ENCODE measurements at places on chromosomes 1 and 21.

DNA sequence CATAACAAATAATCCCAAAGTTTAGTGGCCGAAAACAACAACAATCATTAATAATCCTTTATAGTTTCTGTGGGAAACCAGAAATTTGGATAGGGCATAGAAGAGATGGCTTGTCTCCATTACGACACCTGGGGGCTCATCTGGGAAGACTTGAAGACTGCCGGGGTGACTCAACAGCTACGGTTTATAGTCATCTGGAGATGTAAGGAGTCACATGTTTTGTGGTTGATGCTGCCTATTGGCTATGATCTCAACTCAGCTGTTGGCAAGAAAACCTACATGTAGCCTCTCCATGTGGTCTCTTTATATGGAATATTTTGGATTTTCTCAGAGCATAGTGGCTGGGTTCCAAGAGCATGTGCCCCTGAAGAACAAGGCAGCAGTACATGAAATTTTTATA is 29.3 kb upstream of the TSPAN2 start:
- DNase-seq = peak; percentile 81

DNA sequence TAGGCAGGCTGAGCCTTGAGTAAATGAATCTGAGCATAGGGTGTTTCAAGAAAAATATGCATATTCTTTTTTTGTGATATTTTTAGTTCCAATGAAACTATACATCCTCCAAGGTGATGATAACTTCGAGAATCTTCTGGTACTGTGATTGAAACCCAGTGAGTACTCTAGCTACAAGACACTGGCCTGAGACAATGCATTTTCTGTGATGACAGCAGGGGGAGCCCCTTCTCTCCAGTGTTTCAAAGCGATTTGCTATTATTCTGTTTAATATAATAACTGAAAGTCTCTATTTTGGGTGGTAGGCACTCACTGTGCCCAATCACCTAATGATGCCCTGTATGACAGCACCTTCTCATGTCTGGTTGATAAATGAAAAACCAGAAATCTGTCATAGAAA is 12.1 kb downstream of the IRF2BP2 start:
- peak; percentile 55 for DNase-seq

- DNase-seq = no peak
These were observed 106.8 kb downstream of the AK5 start for GRCh38 chr1:77388661-77389060.

DNA sequence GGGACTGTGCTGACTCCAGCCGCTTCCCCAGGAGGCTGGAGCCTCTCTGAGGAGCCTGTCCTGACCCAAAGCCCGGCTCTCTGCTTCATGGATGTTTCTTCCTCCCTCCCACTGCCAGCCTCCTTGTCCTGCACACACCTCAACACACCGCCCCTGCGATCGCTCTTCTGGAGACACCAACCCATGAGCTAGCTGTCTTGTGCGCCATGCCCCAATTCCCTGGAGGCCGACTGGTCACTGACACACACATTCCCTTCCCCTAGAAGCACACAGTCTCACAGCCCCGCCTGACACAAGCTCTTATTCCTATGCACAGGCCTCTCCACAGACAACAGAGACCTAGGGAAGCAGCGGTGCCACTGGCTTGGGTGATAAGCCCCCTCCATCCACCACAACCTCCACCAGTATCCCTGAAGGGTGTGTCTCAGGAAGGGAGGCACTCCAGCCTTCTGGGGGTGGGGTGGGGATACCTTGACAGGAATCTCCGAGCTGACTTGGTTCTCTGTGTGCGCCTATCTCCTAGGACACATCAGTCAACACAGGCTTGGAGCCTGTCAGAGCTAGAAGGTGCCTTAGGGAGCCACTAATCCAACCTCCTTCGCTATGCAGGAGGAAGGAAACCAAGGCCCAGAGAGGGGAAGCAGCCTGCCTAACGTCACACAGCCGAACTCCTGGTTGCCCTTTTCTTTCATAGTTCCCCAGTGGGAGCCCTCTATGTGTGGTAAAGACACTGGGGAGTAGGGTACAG is 31.1 kb downstream of the AHDC1 start:
- no peak for DNase-seq

DNA sequence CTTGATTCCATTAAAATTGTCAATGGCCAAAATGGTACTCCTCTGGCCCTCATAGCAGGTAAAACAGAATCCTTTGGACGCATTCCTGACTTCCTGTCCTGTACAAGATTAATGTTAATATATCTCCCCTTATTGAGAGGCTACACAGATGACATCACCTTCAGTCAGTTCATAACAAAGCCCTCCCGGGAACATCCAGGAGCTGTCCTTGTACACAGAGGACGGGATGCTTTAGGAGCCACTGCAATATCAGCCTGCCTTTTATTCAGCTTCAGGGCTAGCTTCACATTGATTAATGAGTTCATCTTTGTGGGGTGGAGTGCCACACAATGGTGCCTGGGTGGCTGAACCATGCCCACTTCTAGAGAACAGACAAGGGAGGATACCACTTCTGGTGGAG is 235.1 kb downstream of the NRIP1 start:
- DNase-seq = no peak

GRCh38 chr1:145720878-145721671 is 1.8 kb downstream of the CD160 start:
- DNase-seq = peak; percentile 59

DNA sequence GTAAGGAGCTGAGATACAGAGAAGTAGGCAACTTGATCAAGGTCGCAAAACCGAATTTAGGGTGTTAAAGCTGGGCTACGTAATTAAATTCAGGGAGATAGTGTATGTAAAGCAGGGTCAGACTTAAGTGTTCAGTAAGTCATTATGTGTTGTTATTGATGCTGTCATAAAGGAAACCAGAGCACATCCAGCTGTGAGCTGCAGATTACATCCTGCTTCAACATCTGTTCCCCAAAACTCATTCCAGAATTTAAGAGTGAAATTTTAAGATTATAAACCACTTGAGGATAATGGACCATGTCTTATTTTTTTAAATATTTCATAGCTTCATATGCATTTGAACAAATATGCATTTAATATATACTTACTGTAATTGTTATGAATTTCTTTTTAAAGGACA is 49.7 kb downstream of the IVNS1ABP start:
- no peak for DNase-seq

DNA sequence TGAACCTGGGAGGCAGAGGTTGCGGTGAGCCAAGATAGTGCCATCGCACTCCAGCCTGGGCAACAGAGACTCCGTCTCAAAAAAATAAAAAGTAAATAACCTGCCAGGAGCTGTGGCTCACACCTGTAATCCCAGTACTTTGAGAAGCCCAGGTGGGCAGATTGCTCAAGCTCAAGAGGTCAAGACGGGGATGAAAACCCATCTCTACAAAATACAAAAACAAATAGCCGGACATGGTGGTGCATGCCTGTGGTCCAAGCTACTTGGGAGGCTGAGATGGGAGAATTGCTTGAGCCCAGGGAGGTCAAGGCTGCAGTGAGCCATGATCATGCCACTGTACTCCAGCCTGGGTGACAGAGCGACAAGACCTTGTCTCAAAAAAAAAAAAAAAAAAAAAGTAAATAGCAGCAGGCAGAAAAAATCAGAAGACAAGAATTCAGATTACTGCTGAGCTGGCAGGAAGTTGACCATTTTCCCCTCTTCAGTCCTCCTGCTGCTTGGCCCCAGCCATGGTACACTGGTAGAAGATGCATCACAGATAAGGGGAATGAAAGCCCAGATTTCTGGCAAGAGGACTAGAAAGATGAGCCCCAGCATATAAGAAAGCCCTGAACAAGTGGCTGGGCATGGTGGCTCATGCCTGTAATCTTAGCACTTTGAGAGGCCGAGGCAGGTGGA is 97.6 kb downstream of the TOMM20 start:
- DNase-seq = no peak

GRCh38 chr1:185853739-185854138 is 119.5 kb downstream of the HMCN1 start:
- peak; percentile 91 for DNase-seq

- DNase-seq = no peak
These were observed 123.8 kb upstream of the LMO4 start for GRCh38 chr1:87204921-87205320.

DNA sequence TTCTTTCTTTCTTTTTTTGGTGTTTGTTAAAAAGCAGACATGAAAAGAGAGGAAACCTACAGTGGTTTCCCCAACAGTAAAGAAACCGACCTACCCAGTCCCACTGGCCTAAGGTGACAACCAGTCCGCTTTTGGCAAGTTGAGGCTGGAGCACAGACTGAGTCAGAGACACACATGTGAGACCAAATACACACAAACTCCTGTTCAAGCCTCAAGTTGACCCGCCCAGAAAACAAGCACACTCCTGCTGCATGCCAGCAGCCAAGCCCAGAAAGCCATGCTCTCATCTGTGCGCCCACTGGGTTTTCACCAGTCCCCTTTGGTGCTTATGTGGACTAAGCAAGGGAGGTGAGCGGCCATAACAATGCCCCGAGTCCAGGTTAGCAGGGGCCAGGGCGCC is 64.6 kb upstream of the GPR153 start:
- DNase-seq = no peak

- no peak for DNase-seq
These were observed 27.8 kb downstream of the COL18A1 start for GRCh38 chr21:45432575-45433255.
